ENCODE measurements at places on chromosomes 6 and 20. TPM values are rescaled to one million over a fixed set of nuclear protein-coding genes. Genes with fewer than 3 reads are reported as not detected.

BMP5 gene
- total RNA-seq: 1.5 TPM

- no peaks in the 10 kb centered on the region for H3K36me3 ChIP-seq
- no peak overlapping the region for H3K4me3 ChIP-seq
- H3K4me1 ChIP-seq: no peaks in the 10 kb centered on the region
- no peak for DNase-seq
- no peak overlapping the region for H3K27ac ChIP-seq
- H3K27me3 ChIP-seq: no peaks in the 10 kb centered on the region
These were observed 55.6 kb downstream of the TULP4 start for GRCh38 chr6:158367816-158368215.

NHLRC1 gene
- total RNA-seq: 5.0 TPM

- peak overlapping the region; percentile 30 for H3K27ac ChIP-seq
- H3K4me1 ChIP-seq: no peaks in the 10 kb centered on the region
- no peak overlapping the region for H3K4me3 ChIP-seq
- no peaks in the 10 kb centered on the region for H3K27me3 ChIP-seq
- no peaks in the 10 kb centered on the region for H3K36me3 ChIP-seq
These were observed 105.8 kb upstream of the SUPT3H start for GRCh38 chr6:45483501-45483900.

DNA sequence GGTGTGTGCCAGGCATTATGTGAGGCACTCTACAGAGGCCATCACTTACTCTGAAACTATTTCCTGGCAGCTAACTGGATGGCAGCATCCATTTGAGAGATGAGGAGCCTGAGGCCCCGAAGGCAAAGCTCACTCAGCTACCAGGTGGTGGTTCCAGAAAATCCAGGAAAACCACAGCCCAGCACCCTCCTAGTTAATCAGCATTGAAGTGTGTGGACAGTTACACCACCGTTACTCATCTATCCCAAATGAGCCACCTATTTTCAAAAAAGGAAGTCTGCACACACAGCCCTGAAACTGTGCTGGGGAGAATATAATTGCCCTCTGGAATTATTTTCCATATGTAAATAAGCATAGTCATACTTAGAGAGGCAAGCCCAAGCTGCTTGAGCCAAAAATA, 67.4 kb downstream of the CNBD2 start:
- H3K4me1 ChIP-seq: no peaks in the 10 kb centered on the region
- H3K36me3 ChIP-seq: no peaks in the 10 kb centered on the region
- no peak overlapping the region for H3K27ac ChIP-seq
- H3K4me3 ChIP-seq: no peak overlapping the region
- no peaks in the 10 kb centered on the region for H3K27me3 ChIP-seq

DNA sequence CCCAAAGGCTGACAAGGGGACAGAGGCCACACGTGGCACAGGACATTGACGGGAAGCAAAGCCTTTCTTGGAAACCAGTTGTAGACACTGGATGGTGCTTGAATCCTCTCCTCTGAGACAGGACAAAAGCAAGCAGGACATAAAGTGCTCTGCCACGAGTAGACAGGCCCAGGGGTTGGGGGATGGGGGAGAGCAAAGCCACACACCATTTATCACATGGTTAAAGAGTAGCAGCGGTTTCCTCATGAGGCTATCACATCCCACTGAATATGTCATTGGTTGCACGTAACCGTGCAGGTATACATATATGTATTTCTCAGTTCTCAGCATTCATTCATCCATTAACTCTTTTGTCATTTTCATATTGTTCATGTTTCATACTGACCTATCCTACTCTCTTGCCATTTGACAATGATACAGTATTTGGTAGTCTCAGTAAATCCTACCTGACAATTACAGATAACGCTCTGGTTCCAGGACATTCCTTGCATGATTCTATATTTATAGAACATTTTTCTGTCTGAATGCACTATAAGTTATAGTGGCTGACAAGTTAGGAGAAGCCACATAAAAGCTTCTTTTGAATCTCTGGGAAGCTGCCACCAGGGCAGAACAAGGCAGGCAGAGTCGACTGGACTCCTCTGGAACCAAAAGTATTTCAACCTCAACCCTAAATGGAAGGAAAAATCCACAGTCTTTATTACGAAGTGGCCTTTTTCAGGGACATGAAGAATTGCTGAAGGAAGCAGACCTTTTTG, 23.5 kb downstream of the METTL24 start:
- H3K4me3 ChIP-seq: no peak overlapping the region
- no peak overlapping the region for H3K27ac ChIP-seq
- H3K36me3 ChIP-seq: no peaks in the 10 kb centered on the region
- peaks cover 6% of the 10 kb centered on the region for H3K4me1 ChIP-seq
- no peaks in the 10 kb centered on the region for H3K27me3 ChIP-seq
- no peak for DNase-seq

DNA sequence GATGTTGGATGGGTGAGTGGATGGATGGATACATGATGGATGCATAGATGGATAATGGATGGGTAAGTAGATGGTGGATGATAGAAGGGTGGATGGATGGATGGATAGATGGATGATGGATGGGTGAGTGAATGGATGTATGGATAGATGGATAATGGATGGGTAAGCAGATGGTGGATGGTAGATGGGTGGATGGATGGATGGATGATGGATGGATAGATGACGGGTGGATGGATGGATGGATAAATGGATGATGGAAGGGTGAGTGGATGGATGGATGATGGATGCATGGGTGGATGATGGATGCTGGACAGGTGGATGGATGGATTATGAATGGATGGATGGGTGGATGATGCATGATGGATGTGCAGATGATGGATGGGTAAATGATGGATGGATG, 175.5 kb downstream of the TAF4 start:
- peaks cover 4% of the 10 kb centered on the region for H3K4me1 ChIP-seq
- H3K4me3 ChIP-seq: no peak overlapping the region

DNA sequence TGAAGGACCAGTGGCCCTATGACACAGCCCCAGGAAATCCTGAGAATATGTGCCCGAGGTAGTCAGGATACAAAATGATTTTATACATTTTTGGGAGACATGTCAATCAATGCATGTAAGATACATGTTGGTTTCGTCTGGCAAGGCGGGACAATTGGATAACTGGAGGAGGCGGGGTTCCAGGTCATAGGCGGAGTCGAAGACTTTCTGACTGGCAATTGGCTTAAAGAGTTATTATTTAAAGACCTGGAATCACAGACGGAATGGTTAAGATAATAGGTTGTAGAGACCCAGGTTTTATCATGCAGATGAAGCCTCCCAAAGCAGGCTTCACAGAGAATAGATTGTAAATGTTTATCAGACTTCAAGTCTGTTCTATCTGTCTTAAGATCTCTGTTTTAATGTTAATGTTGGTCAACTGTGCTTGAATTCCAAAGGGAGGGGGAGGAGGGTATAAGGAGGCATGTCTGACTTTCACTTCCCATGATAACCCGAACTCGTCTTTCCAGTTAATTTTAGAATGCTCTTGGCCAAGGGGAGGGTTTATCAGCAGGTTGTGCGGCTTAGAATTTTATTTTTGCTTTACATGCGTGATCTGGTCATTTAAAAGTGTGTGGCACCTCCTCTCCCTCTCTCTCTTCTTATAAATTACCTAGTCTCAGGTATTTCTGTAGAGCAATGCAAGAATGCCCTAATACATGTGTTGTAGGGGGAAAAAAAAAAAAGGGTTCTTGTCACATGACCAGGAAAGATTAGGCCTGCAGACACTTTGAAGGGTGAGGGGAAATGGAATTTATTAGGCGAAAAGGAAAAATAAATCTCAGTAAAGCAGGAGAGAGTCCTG, 230.7 kb downstream of the NFATC2 start:
- no peaks in the 10 kb centered on the region for H3K36me3 ChIP-seq
- no peak for DNase-seq

LYRM4 gene
- total RNA-seq: 31.0 TPM

MRPL18 gene
- 85.2 TPM for total RNA-seq

GRCh38 chr6:36330366-36330765, 6.3 kb downstream of the BNIP5 start:
- no peaks in the 10 kb centered on the region for H3K27me3 ChIP-seq
- no peak for DNase-seq
- no peaks in the 10 kb centered on the region for H3K36me3 ChIP-seq
- no peak overlapping the region for H3K4me3 ChIP-seq
- H3K27ac ChIP-seq: no peak overlapping the region
- no peaks in the 10 kb centered on the region for H3K4me1 ChIP-seq

HTR1E gene
- total RNA-seq: not detected

DNA sequence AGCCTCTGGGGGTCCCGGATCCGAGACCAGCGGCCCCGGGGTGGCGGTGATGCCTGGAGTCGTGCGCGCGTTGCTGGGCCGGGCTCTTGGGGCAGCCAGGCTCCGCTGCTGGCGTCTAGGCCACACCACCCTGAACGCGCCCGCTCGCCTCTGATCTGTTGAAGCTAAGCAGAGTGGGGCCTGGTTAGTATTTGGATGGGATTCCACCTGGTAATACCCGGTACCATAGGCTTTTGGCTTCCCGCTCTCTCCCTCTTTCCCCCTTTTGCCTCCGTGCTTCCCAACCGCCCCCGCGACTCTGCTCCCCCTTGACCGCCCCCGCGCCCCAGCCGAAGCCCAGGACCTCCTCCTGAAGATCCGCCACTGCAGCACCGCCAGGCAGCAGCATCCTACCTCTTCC, 1383.5 kb upstream of the DEFB115 start:
- no peaks in the 10 kb centered on the region for H3K36me3 ChIP-seq
- H3K4me3 ChIP-seq: no peak overlapping the region
- H3K4me1 ChIP-seq: no peaks in the 10 kb centered on the region
- DNase-seq: no peak
- no peak overlapping the region for H3K27ac ChIP-seq

SLC22A2 gene
- not detected for total RNA-seq

DNA sequence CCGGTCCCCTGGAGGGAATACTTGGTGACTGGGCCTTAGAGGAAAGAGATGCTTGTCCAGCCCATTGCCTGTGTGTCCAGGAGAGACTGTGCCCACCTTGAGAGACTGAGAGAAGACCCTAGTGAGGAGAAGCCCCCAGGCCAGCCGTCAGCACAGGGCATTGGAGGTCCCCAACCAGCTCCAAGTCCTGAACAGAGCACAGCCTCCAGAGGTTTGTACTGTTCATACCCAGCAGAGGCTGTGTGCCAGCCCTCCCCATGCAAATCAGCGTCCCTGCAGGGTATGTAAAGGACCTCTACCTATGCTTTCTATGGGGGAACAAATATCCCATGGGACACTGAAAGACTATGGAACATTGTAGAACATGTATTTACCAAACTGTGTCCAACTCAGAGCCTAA, 8.4 kb downstream of the HLA-E start:
- H3K4me3 ChIP-seq: no peak overlapping the region
- no peaks in the 10 kb centered on the region for H3K36me3 ChIP-seq

DNA sequence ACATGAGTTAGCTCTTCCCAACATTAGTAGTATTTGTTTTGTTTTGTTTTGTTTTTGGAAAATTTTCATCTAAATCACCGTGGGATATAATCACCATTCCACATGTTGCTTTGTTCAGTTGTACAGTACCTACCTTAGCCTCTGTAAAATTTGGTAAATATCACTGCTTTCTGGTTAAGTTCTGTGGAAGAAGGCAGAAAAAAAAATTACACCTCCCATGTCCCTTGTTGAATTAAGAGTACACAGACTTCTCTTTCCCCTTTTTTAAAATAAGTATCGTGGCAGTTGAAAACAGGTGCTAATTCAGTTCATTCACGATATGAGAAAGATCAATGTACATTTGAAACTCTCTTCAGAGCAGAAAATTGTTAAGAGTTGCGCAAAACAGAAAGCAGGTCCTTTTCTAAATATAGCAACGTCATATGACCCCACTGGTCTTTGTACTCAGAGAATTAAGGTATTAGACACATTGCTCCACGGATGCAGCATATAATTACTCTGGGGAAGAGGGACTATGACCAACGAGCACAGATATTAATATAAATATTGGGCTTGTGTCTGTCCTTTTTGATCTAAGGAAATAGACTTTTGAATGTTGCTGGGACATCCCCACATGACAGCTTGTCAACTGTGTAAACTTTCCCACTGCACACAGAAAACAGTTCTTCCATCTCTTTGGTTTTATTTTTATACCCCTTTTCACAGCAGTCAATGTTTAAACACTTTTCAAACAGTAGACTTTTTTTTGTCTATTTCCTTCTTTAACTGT, 58.6 kb upstream of the ZNF217 start:
- no peak overlapping the region for H3K4me3 ChIP-seq
- no peak for DNase-seq
- H3K36me3 ChIP-seq: no peaks in the 10 kb centered on the region
- no peaks in the 10 kb centered on the region for H3K27me3 ChIP-seq
- no peaks in the 10 kb centered on the region for H3K4me1 ChIP-seq
- peak overlapping the region; percentile 66 for H3K27ac ChIP-seq

PRR18 gene
- 0.44 TPM for total RNA-seq

- H3K27ac ChIP-seq: no peak overlapping the region
- no peaks in the 10 kb centered on the region for H3K36me3 ChIP-seq
- no peak for DNase-seq
These were observed 42.3 kb downstream of the YTHDF1 start for GRCh38 chr20:63173552-63174191.

GRCh38 chr20:13749811-13750210, 34.9 kb downstream of the ESF1 start:
- no peak overlapping the region for H3K27ac ChIP-seq
- no peaks in the 10 kb centered on the region for H3K27me3 ChIP-seq
- DNase-seq: no peak
- no peaks in the 10 kb centered on the region for H3K36me3 ChIP-seq
- H3K4me3 ChIP-seq: no peak overlapping the region
- H3K4me1 ChIP-seq: no peaks in the 10 kb centered on the region

DNA sequence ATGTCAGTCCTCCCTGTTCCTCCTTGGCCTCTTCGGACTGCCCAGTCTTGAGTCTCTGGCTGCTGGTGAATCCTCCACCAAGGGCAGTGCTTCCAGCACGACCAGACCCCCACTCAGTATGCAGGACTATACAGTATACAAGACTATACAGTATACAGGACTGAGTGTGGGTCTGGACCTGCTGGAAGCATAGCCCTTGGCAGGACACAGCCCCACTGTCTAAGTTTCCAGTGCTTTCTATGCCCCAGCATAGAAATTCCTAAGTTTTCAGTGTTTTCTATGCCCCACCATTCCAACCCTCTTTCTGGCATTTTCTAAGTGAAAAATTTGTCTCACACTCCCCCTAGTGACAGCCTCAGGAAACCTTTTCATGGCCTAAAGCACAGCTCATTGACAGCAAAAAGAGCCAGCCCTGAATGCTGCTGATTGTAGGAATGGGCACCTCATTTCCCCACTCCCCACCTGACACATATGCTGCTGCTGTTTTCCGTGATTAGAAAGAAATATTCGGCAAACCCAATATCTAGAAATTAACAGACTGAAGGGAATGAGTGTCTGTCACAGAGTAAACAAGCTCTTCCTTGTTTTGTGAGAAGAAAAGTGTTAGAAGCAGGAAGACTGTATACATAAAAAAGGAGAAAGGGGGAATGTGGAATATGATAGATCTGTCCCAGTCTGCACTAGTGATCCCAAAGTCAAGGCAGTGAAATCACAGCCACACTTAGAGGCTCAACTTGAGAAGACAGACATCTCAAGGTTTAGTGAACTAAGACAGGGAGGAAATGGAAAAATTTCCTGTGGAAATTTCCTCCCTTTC, 206.9 kb downstream of the IBTK start:
- H3K4me1 ChIP-seq: no peaks in the 10 kb centered on the region
- no peak overlapping the region for H3K27ac ChIP-seq
- no peaks in the 10 kb centered on the region for H3K27me3 ChIP-seq
- no peak overlapping the region for H3K4me3 ChIP-seq
- no peak for DNase-seq
- H3K36me3 ChIP-seq: no peaks in the 10 kb centered on the region

DNMT3B gene
- total RNA-seq: 1.4 TPM

- H3K4me3 ChIP-seq: no peak overlapping the region
- H3K36me3 ChIP-seq: no peaks in the 10 kb centered on the region
- no peaks in the 10 kb centered on the region for H3K4me1 ChIP-seq
- no peak for DNase-seq
- H3K27ac ChIP-seq: no peak overlapping the region
These were observed 726.4 kb upstream of the SLC35B3 start for GRCh38 chr6:9161731-9162130.

All from tibial nerve (tissue), 4 donors.